ENCODE measurements at places on chromosomes 5 and 9. TPM values are rescaled to one million over a fixed set of nuclear protein-coding genes. Genes with fewer than 3 reads are reported as not detected.

DNA sequence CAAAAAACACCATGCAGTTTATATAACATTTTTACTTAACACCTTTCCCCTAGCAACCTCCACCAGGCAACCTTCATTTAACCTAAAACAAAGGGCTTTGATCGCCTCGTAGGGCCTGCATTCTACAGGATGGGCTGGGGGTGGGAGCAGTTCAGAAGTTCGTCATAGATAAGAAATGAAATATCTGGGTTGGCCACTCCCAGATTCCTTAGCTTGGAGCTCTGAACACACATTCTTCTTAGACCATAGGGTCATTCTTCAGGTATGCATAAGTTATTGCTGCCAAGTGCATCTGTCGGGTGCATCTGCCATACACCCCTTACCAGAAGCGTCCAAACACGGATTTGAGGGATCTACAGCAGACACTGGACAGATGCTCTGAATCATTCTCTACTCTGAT, 4.3 kb upstream of the SLC22A5 start:
- H3K36me3 ChIP-seq, result no peaks in the 10 kb centered on the region
- DNase-seq, result no peak
- no peaks in the 10 kb centered on the region for H3K4me1 ChIP-seq
- no peak overlapping the region for H3K4me3 ChIP-seq
- no peaks in the 10 kb centered on the region for H3K27me3 ChIP-seq
- H3K27ac ChIP-seq, result no peak overlapping the region

GRCh38 chr5:24642022-24642421, 2.8 kb downstream of the CDH10 start:
- no peaks in the 10 kb centered on the region for H3K36me3 ChIP-seq
- no peaks in the 10 kb centered on the region for H3K4me1 ChIP-seq
- no peaks in the 10 kb centered on the region for H3K27me3 ChIP-seq
- DNase-seq, result no peak

- H3K27me3 ChIP-seq, result no peaks in the 10 kb centered on the region
- no peak overlapping the region for H3K27ac ChIP-seq
- H3K36me3 ChIP-seq, result no peaks in the 10 kb centered on the region
- no peaks in the 10 kb centered on the region for H3K4me1 ChIP-seq
- H3K4me3 ChIP-seq, result no peak overlapping the region
- no peak for DNase-seq
These were observed 369.7 kb downstream of the CDK5RAP2 start for GRCh38 chr9:120210274-120210673.

DNA sequence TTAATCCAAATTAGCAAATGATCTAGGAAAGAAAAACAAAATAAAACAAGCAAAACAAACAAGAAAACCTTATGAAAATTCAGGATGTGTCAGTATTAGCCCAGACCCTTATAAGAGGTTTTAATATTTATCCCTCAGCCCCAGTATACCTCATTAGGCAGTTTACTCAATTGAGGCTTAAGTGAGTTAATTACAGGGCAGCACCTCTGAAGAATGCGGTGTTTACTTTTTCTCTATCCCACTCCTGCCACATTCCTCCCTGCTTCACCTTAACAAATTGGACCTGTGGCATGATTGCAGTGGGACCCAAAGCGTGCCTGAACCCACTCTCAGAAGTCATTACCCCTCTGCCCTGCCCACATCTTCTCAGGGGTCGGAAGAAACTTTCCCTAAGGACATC, 67.1 kb downstream of the SIL1 start:
- H3K27ac ChIP-seq, result peak overlapping the region; percentile 69
- H3K4me1 ChIP-seq, result peaks cover 14% of the 10 kb centered on the region
- no peak for DNase-seq

- no peaks in the 10 kb centered on the region for H3K27me3 ChIP-seq
- H3K36me3 ChIP-seq, result no peaks in the 10 kb centered on the region
- H3K4me1 ChIP-seq, result no peaks in the 10 kb centered on the region
- no peak for DNase-seq
- no peak overlapping the region for H3K4me3 ChIP-seq
These were observed 4.2 kb downstream of the DAB2 start for GRCh38 chr5:39420482-39421145.

GRCh38 chr9:129838707-129839259, 3.5 kb downstream of the USP20 start:
- H3K4me3 ChIP-seq, result no peak overlapping the region
- H3K27me3 ChIP-seq, result no peaks in the 10 kb centered on the region
- no peak for DNase-seq
- no peaks in the 10 kb centered on the region for H3K36me3 ChIP-seq
- no peak overlapping the region for H3K27ac ChIP-seq

- H3K4me1 ChIP-seq, result no peaks in the 10 kb centered on the region
- H3K27me3 ChIP-seq, result no peaks in the 10 kb centered on the region
- H3K36me3 ChIP-seq, result no peaks in the 10 kb centered on the region
- DNase-seq, result no peak
- H3K27ac ChIP-seq, result no peak overlapping the region
These were observed 307.3 kb downstream of the MLLT3 start for GRCh38 chr9:20314981-20315380.

GRCh38 chr5:1961952-1962595, 79.3 kb upstream of the IRX4 start:
- H3K4me1 ChIP-seq, result no peaks in the 10 kb centered on the region
- H3K27me3 ChIP-seq, result no peaks in the 10 kb centered on the region
- no peaks in the 10 kb centered on the region for H3K36me3 ChIP-seq
- DNase-seq, result no peak
- no peak overlapping the region for H3K4me3 ChIP-seq

DNA sequence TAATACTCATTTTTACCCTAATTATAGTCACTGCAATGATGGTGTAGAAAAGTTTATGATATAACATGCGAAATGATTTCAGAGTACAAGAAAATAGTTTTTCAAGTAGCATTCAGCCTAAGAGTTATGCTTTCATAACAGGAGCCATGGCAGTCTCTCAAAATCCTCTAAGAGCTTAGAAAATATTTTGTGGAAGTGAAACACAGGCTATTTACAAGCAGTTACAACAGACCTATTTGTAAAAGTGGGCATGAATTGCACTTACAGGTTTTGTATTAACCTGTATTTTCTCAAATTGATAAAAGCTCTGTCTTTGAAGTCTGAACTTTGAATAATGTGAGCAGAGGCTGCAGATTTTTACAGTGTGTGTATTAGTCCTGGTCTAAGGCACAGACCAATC, 523.3 kb downstream of the LRRC70 start:
- no peak overlapping the region for H3K4me3 ChIP-seq
- no peaks in the 10 kb centered on the region for H3K27me3 ChIP-seq
- H3K36me3 ChIP-seq, result no peaks in the 10 kb centered on the region
- no peak overlapping the region for H3K27ac ChIP-seq
- no peaks in the 10 kb centered on the region for H3K4me1 ChIP-seq

Gene QRFP
- total RNA-seq, result not detected

Gene MYMK
- total RNA-seq, result not detected

GRCh38 chr9:137432687-137433348, 8.3 kb downstream of the ENTPD8 start:
- no peak for DNase-seq
- peaks cover 3% of the 10 kb centered on the region for H3K4me1 ChIP-seq
- no peaks in the 10 kb centered on the region for H3K36me3 ChIP-seq
- H3K27me3 ChIP-seq, result no peaks in the 10 kb centered on the region

Gene PLAC8L1
- total RNA-seq, result not detected

Gene LCN10
- total RNA-seq, result 14.8 TPM

GRCh38 chr5:78816143-78816765, 167.7 kb upstream of the LHFPL2 start:
- no peaks in the 10 kb centered on the region for H3K27me3 ChIP-seq
- H3K4me1 ChIP-seq, result no peaks in the 10 kb centered on the region
- no peak for DNase-seq
- no peaks in the 10 kb centered on the region for H3K36me3 ChIP-seq
- H3K27ac ChIP-seq, result no peak overlapping the region

Gene EXOSC3
- 48.5 TPM for total RNA-seq

DNA sequence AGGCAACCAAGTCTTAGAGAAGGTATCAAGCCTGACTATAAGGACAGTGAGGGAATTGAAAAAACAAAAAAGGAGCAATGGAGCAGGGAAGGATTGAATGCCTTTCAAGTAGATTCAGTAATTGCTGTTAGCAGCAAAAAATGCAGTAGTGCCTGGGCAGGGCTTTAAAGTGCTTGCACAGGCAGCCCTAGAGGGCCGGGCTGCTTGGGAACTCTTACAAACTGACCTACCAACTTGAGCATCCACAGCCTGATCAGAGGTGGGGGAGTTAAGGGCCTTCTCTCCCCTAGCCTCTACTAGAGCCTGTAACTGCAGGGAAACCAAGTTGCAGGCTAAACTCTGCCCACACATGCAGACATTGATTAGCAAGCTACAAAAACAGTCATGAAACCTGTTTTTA, 19.4 kb downstream of the FXN start:
- no peak overlapping the region for H3K27ac ChIP-seq
- no peak overlapping the region for H3K4me3 ChIP-seq
- no peak for DNase-seq
- no peaks in the 10 kb centered on the region for H3K4me1 ChIP-seq
- H3K27me3 ChIP-seq, result no peaks in the 10 kb centered on the region

GRCh38 chr5:133754575-133755169, 142.3 kb upstream of the FSTL4 start:
- no peak overlapping the region for H3K4me3 ChIP-seq
- H3K27me3 ChIP-seq, result no peaks in the 10 kb centered on the region
- H3K27ac ChIP-seq, result no peak overlapping the region
- no peaks in the 10 kb centered on the region for H3K36me3 ChIP-seq
- no peaks in the 10 kb centered on the region for H3K4me1 ChIP-seq

Gene LOX
- total RNA-seq, result 9.1 TPM

DNA sequence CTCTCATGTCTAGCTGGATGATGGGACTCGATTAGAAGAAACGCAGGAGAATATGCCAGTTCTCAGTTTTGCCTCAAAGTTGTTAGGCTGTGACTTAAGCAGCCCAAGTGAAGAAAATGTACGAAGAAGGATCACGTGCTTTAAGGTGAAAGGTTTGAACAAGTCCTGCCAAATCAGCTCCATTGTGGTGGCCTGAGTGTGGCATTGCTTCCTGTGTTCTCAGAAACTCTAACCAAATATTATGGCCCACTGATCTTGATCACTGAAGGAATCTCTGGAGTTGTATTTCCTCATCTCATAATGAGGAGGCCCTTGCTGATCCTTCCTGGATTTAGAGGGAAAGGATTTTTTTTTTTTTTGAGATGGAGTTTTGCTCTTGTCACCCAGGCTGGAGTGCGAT, 44.0 kb downstream of the OTULIN start:
- no peaks in the 10 kb centered on the region for H3K4me1 ChIP-seq
- H3K4me3 ChIP-seq, result no peak overlapping the region
